ENCODE measurements at places on chromosomes 2 and 18. TPM values are rescaled to one million over a fixed set of nuclear protein-coding genes. Genes with fewer than 3 reads are reported as not detected.

Gene SEMA4F
- total RNA-seq = 11.5 TPM

Gene UGT1A3
- total RNA-seq = not detected

Gene COQ10B
- total RNA-seq = 11.8 TPM

Gene GALNT1
- total RNA-seq = 92.1 TPM
